Astrocyte (in vitro differentiated cells and primary cell): ENCODE measurements at places on chromosomes 7 and 10. TPM values are rescaled to one million over a fixed set of nuclear protein-coding genes. Genes with fewer than 3 reads are reported as not detected.

- no peak overlapping the region for H3K27ac ChIP-seq
- no peaks in the 10 kb centered on the region for H3K4me1 ChIP-seq
- no peaks in the 10 kb centered on the region for H3K27me3 ChIP-seq
- peaks cover 4% of the 10 kb centered on the region for H3K36me3 ChIP-seq
- no peak overlapping the region for H3K4me3 ChIP-seq
Measured at GRCh38 chr7:139044813-139045794, 9.3 kb upstream of the ZC3HAV1L start.

GRCh38 chr10:109029870-109030269 lies 893.4 kb downstream of the XPNPEP1 start:
- peak; percentile 1 for DNase-seq
- H3K4me3 ChIP-seq, result no peak overlapping the region
- no peaks in the 10 kb centered on the region for H3K27me3 ChIP-seq
- no peaks in the 10 kb centered on the region for H3K36me3 ChIP-seq

- DNase-seq, result no peak
- no peaks in the 10 kb centered on the region for H3K27me3 ChIP-seq
- H3K4me1 ChIP-seq, result no peaks in the 10 kb centered on the region
- H3K27ac ChIP-seq, result no peak overlapping the region
- peaks cover 28% of the 10 kb centered on the region for H3K36me3 ChIP-seq
- no peak overlapping the region for H3K4me3 ChIP-seq
Measured at GRCh38 chr7:104196161-104196560, 11.7 kb downstream of the ORC5 start.

DNA sequence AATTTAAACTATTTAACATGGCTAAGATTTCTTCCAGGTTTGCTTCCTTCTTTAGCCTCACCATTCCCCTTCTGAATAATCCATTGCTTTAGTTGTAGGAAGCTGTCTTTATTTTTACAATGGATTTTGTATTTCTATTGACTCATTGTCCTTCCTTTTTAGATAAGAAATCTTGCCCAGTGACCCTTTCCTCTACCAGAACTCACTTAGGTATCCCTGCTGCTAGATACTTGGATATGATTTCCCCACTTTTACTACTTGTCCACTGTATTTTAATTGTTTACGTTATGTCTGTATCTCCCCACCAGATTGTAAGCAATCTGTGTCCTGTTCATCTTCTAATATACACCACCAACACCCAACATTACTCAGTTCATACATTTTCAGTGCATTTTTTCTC lies 47.7 kb upstream of the MDFIC start:
- peaks cover 2% of the 10 kb centered on the region for H3K4me1 ChIP-seq
- no peaks in the 10 kb centered on the region for H3K27me3 ChIP-seq
- H3K36me3 ChIP-seq, result no peaks in the 10 kb centered on the region
- DNase-seq, result no peak
- no peak overlapping the region for H3K4me3 ChIP-seq
- no peak overlapping the region for H3K27ac ChIP-seq

GRCh38 chr7:154776350-154776749 lies 226.6 kb downstream of the PAXIP1 start:
- no peak overlapping the region for H3K4me3 ChIP-seq
- no peak overlapping the region for H3K27ac ChIP-seq
- H3K4me1 ChIP-seq, result peaks cover 10% of the 10 kb centered on the region
- DNase-seq, result no peak
- no peaks in the 10 kb centered on the region for H3K36me3 ChIP-seq
- H3K27me3 ChIP-seq, result no peaks in the 10 kb centered on the region

- no peak overlapping the region for H3K4me3 ChIP-seq
- H3K27ac ChIP-seq, result no peak overlapping the region
- no peaks in the 10 kb centered on the region for H3K27me3 ChIP-seq
- peaks cover 6% of the 10 kb centered on the region for H3K4me1 ChIP-seq
Measured at GRCh38 chr10:93493162-93493561, 3.2 kb upstream of the CEP55 start.

DNA sequence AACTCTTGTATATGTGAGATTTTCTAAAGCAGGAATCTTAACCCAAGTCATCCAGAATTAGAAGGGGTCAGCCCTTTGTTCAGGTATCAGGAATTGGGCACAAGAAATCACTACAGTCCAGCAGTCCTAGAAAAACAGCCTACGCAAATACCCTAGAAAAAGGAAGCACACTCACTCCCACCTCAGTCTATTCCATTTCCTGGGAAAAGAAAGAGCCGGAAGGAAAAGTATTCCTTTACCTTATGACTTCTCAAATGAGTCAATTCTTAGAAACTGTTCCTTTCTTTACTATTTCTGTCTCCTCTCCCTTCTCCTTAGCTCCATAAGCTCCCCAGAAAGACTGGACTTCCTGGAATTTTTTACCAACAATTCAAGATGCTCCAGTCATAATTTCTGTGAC lies 62.7 kb downstream of the DNAJC12 start:
- H3K4me1 ChIP-seq, result peaks cover 11% of the 10 kb centered on the region
- peaks cover 2% of the 10 kb centered on the region for H3K27me3 ChIP-seq
- DNase-seq, result no peak
- no peak overlapping the region for H3K4me3 ChIP-seq
- H3K27ac ChIP-seq, result no peak overlapping the region

DNA sequence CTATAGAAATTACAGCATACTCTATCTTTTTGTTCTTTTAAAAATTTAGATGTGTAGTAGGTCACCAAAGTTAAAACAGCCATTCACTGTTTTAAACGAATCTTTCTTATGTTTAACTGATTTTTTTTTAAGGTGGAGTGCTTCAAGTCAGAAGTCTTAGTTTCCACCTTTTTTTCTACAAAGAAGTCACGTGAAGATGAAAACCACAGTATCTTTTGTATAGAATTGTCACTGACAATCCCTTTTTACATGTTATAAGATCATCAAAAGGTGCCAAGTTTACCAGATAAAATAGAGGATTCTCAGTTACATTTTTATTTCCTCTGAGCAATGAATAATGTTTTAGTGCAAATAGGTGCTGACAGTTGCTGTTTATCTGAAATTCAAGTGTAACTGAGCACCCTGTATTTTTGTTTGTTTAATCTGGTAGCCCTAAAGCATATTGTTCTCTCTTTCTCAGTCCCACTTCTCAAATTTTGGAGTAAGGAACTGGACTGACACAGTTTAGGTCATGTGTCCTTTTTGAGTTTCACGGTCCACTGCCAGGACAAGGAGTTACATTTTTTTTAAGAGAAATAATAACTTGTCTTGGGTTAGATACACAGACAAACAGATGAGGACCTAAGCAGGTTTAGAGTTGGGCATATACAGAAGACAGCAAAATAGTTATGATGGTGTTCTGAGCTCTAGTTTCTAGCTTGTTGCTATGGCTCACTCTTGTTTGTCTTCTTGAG lies 233.2 kb upstream of the MBL2 start:
- no peaks in the 10 kb centered on the region for H3K36me3 ChIP-seq
- no peaks in the 10 kb centered on the region for H3K27me3 ChIP-seq
- no peak for DNase-seq

GRCh38 chr7:44995555-44996493 lies 4.2 kb upstream of the CCM2 start:
- DNase-seq, result no peak
- H3K4me1 ChIP-seq, result peaks cover 3% of the 10 kb centered on the region
- H3K36me3 ChIP-seq, result no peaks in the 10 kb centered on the region
- no peak overlapping the region for H3K27ac ChIP-seq

DNA sequence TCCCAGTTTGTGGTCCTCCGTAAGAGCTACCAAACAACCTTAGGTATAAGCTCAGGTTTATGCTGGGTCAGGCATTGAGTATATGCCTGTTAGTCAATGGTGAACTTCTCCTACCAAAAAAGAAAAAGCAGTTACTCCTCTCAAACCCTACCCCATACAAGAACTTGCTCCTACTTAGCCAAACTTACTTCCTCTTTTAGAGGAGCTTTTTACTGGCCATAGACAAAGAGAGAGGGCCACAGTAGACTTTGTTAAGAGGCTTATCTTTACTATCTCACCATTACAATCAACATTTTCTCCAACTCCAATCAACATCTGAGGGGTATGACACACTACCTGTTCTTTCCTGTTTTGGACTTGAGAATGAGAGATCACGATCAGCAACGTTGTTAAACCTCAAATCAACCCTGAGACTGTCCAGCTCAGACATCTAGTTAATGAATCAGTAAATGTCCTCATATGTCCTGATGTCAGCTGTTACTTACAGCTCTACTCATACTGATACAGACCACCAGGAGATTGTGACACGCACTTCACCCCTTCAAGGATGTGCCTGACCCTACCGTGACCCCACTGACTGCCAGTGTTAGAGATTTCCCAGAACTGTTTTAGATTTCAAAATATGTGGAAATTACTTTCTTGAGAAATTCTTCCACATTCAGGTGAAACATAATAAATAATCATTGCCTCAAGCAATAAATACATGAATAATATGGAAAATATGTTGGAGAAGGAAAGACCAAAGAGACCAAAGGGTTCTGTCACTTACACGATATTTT lies 18.4 kb upstream of the CCDC71L start:
- peak; percentile 56 for DNase-seq
- no peaks in the 10 kb centered on the region for H3K27me3 ChIP-seq
- H3K4me1 ChIP-seq, result peaks cover 5% of the 10 kb centered on the region
- no peak overlapping the region for H3K27ac ChIP-seq

DNA sequence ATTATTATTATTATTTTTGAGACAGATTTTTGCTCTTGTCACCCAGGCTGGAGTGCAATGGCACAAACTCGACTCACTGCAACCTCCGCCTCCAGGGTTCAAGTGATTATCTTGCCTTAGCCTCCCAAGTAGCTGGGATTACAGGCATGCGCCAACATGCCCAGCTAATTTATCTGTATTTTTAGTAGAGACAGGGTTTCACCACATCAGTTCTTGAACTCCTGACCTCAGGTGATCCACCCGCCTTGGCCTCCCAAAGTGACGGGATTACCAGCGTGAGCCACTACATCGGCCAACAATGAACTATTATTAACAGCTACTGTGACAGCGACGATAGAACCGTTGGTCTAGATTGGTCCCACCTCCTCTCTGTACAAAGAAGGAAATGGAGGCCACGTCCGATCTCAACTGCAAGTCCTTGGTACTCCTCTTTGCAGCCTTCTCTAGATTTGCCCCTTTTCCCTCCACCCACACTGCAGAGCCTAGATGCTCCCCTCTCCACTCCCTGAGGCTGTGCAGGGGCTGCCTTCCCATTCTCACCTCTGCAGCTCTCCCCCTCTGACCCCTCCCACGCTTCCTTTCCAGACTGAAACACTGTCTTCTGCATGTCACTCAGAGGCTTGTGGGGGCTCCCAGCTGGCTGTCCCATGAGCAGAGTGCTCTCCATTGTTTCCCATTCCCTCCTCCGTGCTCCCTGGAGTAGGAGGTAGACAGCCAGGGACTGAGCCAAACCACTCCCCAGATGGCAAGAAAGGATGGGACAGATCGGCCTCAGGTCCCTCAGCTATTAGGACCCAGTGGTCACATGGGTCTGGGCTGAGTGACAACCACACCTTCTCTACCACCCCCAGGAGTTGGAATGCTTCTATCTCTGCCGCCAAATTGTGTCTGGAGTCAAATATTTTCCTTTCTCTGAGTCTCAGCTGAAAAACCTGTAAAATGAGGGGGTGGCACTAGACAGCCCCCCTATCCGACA lies 2.3 kb downstream of the LOXL4 start:
- no peak for DNase-seq
- no peaks in the 10 kb centered on the region for H3K27me3 ChIP-seq
- peaks cover 38% of the 10 kb centered on the region for H3K4me1 ChIP-seq

DNA sequence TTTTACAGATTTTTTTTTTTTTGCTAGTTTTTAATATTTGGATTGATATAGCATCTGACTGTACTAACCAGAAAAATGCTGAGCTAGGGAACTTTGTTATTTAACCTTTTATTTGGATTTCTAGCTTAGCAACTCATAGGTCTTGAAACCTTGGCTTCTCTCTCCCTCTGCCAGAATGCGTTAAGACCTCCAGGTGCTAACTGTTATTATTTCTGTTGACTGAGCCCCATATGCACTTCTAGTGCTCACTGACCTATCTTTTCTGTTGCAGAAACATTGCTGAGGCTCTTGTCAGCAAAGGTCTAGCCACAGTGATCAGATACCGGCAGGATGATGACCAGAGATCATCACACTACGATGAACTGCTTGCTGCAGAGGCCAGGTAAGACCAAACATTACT lies 143.6 kb downstream of the LRRC4 start:
- DNase-seq, result no peak
- H3K27ac ChIP-seq, result no peak overlapping the region
- H3K27me3 ChIP-seq, result no peaks in the 10 kb centered on the region
- peaks cover 18% of the 10 kb centered on the region for H3K36me3 ChIP-seq

GRCh38 chr7:6614953-6615722 lies at the start of gene ZNF853:
Gene ZNF853 (plus strand): TSS chr7:6615610. CDS start chr7:6616175, 565 bp downstream.
- no peaks in the 10 kb centered on the region for H3K4me1 ChIP-seq
- DNase-seq, result no peak
- H3K4me3 ChIP-seq, result peak within 1 kb of the TSS; percentile 52
- H3K27me3 ChIP-seq, result peaks cover 4% of the 10 kb centered on the region
- H3K27ac ChIP-seq, result no peak within 1 kb of the TSS

DNA sequence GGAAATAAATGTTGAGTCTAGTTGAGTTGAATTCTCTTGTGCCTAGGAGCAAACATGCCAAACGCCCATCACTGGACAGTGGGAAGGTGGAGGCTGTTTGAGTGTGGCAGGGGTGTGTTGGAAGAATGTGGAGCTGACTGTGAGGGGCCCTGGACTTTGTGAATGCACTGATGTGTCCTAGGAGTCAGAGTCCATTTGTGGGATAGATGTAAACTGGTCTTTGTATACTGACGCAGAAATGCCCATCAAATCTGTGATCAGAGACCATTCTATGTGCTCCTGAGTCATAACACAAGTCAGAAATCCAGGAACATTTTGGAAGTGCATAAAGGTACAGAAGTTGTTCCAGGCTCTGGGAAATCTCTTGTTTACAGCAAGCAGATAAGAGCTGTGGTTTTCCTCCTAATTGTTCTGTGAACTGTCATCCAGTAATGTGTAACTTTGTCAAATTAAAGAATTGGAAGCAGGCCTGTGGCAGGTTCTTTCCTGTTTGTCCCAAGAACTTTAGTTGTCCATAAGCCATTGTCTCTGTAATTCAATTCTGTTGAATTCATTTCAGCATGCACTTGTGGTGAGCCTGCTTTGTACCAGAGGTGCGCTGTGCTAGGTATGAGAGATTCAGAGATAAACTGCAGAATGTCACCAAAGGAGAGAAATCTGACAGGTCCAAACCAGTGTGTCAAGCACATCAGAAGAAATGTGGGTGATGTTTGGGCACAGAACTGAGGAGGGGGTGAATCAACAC lies 7.6 kb downstream of the PRXL2A start:
- no peaks in the 10 kb centered on the region for H3K36me3 ChIP-seq
- H3K27me3 ChIP-seq, result no peaks in the 10 kb centered on the region
- H3K4me1 ChIP-seq, result peaks cover 16% of the 10 kb centered on the region
- no peak for DNase-seq

GRCh38 chr7:78011642-78012041 lies 213.1 kb downstream of the PHTF2 start:
- H3K36me3 ChIP-seq, result no peaks in the 10 kb centered on the region
- no peak for DNase-seq
- no peaks in the 10 kb centered on the region for H3K27me3 ChIP-seq
- no peaks in the 10 kb centered on the region for H3K4me1 ChIP-seq

The AP4M1 gene
- 14.7 and 15.5 TPM in 2 replicates for total RNA-seq

The WNT8B gene
- total RNA-seq, result not detected in 2 replicates

The CTBP2 gene
- total RNA-seq, result 101 and 109 TPM in 2 replicates
